A549 treated with Mapracorat at 1 μM for 4 hours (cell line): ENCODE measurements at places on chromosomes 11 and 22. TPM values are rescaled to one million over a fixed set of nuclear protein-coding genes. Genes with fewer than 3 reads are reported as not detected.

Gene MOV10L1
- total RNA-seq = not detected in 5 replicates

Gene LDHAL6A
- total RNA-seq = not detected in 5 replicates

Gene PKP3
- total RNA-seq = 24.1 to 42.6 TPM (median 38.1 TPM) in 5 replicates

Gene METTL15
- total RNA-seq = 5.4 to 7.5 TPM (median 6.7 TPM) in 5 replicates

Gene SCGB1D2
- 0.48 TPM in 1 of 5 replicates, not detected in the others for total RNA-seq

Gene BIK
- total RNA-seq = 1.1 to 2.1 TPM (median 1.8 TPM) in 5 replicates

Gene CNGA4
- total RNA-seq = 0.11 TPM in 1 of 5 replicates, not detected in the others

Gene PRRG4
- total RNA-seq = 1.5 to 1.8 TPM (median 1.6 TPM) in 5 replicates

Gene MICAL2
- total RNA-seq = 116 to 167 TPM (median 148 TPM) in 5 replicates

Gene CHRDL2
- total RNA-seq = 3.4 to 5.2 TPM (median 4.1 TPM) in 5 replicates

Gene GP1BB
- 0.19 to 1.9 TPM (median 1.5 TPM) in 5 replicates for total RNA-seq

Gene LRRC75B
- total RNA-seq = 5.5 to 9.0 TPM (median 8.1 TPM) in 5 replicates

Gene NAT10
- total RNA-seq = 45.3 to 51.9 TPM (median 49.3 TPM) in 5 replicates

Gene OR8G5
- not detected in 5 replicates for total RNA-seq

Gene CD248
- total RNA-seq = not detected in 5 replicates

Gene OR5M11
- not detected in 5 replicates for total RNA-seq

Gene CBLIF
- total RNA-seq = not detected in 5 replicates

Gene EHF
- total RNA-seq = 0.92 to 1.4 TPM (median 0.95 TPM) in 5 replicates

Gene UPK3A
- total RNA-seq = not detected in 5 replicates

Gene PTPRJ
- 33.2 to 50.6 TPM (median 47.0 TPM) in 5 replicates for total RNA-seq

Gene DDIAS
- 13.0 to 18.5 TPM (median 15.2 TPM) in 5 replicates for total RNA-seq

Gene IL18
- 92.0 to 106 TPM (median 103 TPM) in 5 replicates for total RNA-seq

Gene KRTAP5-10
- total RNA-seq = not detected in 5 replicates

Gene MYEOV
- 101 to 124 TPM (median 121 TPM) in 5 replicates for total RNA-seq

Gene GLYATL1
- not detected in 5 replicates for total RNA-seq

Gene RIBC2
- total RNA-seq = 2.1 to 2.4 TPM (median 2.1 TPM) in 5 replicates

Gene OR52I1
- total RNA-seq = not detected in 5 replicates

Gene APOBEC3G
- not detected in 5 replicates for total RNA-seq

Gene FDXACB1
- total RNA-seq = 1.5 to 1.6 TPM (median 1.5 TPM) in 5 replicates

Gene RAB6A
- 51.8 to 63.5 TPM (median 62.0 TPM) in 5 replicates for total RNA-seq

Gene CD81
- total RNA-seq = 301 to 411 TPM (median 383 TPM) in 5 replicates

Gene PRR33
- not detected in 5 replicates for total RNA-seq

Gene TEX12
- total RNA-seq = not detected in 5 replicates

Gene MS4A4A
- total RNA-seq = not detected in 5 replicates

Gene GRK3
- total RNA-seq = 2.8 to 3.7 TPM (median 3.2 TPM) in 5 replicates

Gene MAPK8IP2
- total RNA-seq = 2.2 to 4.4 TPM (median 3.6 TPM) in 5 replicates

Gene SLC35F2
- total RNA-seq = 39.6 to 48.7 TPM (median 41.6 TPM) in 5 replicates

Gene GNAZ
- total RNA-seq = 2.3 to 2.9 TPM (median 2.5 TPM) in 5 replicates

Gene FOLR1
- total RNA-seq = not detected in 5 replicates

Gene DCDC1
- 0.39 to 0.70 TPM (median 0.52 TPM) in 5 replicates for total RNA-seq

Gene DDB1
- total RNA-seq = 159 to 173 TPM (median 164 TPM) in 5 replicates

Gene PANX2
- total RNA-seq = 5.1 to 7.0 TPM (median 6.5 TPM) in 5 replicates
